Activated T-cell treated with anti-CD3 and anti-CD28 coated beads, Interleukin-2, amount 50 U/mL, for 72 hours (primary cell): ENCODE measurements at places on chromosomes 7 and 10. TPM values are rescaled to one million over a fixed set of nuclear protein-coding genes. Genes with fewer than 3 reads are reported as not detected.

FAM25C gene
- not detected for total RNA-seq

DNA sequence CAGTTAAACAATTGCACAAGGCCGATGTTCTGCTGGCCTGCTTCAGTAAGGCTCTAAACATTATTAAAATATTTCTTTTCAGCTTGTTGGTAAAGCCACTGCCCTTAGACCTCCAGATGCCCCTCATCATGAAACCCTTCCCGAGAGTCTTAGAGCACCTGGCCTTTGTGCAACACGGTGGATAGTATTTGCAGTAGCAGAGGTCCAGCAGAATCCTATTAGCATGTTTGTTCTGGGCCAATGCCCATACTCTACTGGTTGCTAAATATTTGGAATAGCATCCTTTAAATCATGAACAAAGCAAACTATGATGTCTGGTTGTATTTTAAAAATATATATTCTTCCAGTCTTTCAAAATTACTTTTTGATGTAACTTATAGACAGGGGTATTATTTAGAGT, 584.6 kb downstream of the CNTNAP2 start:
- H3K4me3 ChIP-seq: no peak overlapping the region
- no peaks in the 10 kb centered on the region for H3K36me3 ChIP-seq
- DNase-seq: no peak
- no peaks in the 10 kb centered on the region for H3K4me1 ChIP-seq
- H3K27ac ChIP-seq: no peak overlapping the region

ELN gene
- not detected for total RNA-seq

ZRANB1 gene
- 16.0 TPM for total RNA-seq

USP6NL gene
- total RNA-seq: 2.3 TPM

- no peak for DNase-seq
- H3K27ac ChIP-seq: no peak overlapping the region
- no peak overlapping the region for H3K4me3 ChIP-seq
Observed at GRCh38 chr7:47771336-47771989, 176.8 kb downstream of the PKD1L1 start.

DNA sequence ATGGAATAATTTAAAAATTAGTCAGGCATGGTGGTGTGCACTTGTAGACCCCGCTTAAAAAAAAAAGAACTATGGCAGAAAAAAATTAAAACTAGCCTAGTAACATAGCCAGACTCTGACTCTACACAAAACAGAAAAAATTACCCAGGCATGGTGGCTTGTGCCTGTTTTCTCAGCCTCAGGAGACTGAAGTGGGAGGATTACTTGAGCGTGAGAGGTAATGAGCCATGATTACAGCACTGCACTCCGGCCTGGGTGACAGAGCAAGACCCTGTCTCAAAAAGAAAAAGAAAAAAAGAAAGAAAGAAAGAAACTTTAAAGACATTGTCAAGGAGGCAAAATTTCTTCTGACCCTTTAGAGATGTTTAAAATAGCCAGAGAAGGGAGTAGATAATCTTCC, 109.0 kb upstream of the TMEM106B start:
- DNase-seq: no peak
- H3K27me3 ChIP-seq: peaks cover 2% of the 10 kb centered on the region
- H3K36me3 ChIP-seq: no peaks in the 10 kb centered on the region
- H3K27ac ChIP-seq: no peak overlapping the region
- H3K4me3 ChIP-seq: no peak overlapping the region

CABCOCO1 gene
- not detected for total RNA-seq

DNA sequence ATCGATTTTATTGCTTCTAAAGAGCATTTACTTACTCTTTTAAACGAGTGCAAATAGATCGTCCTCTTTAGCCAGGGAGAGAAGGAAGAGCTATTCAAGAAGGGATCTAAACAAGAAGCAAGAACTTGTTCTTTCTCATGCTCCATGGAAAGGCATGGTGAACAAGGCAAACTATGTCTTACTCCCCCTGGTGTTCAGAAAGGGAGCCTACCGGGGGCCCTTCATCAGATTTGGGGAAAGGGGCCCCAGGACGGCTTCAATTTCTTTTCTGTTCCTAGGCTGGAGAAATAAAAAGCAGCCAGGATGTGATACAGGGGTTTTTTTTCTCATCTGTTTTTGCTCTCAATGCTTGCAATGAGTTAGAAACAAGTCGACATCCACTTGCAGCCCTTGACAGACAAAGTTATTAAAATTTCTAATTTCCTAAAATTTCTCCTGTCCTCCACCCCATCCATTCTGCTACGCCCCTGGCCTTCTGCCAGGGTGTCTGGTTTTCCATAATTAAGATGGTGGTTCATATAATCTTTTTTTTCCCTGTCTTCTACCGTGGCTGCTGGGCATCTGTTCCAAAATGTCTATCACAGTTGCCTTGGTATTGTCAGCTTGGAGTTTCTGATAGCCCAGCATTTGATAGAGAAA, 214.4 kb downstream of the CREB5 start:
- no peaks in the 10 kb centered on the region for H3K4me1 ChIP-seq
- peak; percentile 10 for DNase-seq
- H3K27ac ChIP-seq: no peak overlapping the region

DNA sequence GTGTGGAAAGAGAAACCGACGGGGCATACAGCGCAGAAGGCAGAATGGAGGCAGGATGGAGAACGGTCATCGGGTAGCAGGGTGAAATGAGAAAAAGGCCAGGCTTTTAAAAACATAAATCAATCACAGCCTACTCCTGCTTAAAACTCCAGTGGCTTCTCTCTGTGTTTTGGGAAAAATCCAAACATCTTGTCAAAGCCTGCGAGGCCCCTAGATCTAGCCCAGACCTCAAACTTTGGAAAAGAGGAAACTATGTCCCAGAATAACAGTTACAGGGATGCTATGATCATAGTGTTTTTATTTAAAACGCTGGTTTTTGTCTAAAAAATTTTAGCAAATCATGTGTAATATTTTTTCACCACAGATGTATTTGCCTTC, 41.1 kb downstream of the PPP1R3C start:
- peaks cover 51% of the 10 kb centered on the region for H3K27me3 ChIP-seq
- H3K27ac ChIP-seq: no peak overlapping the region
- H3K4me1 ChIP-seq: peaks cover 4% of the 10 kb centered on the region
- no peak for DNase-seq

- no peaks in the 10 kb centered on the region for H3K36me3 ChIP-seq
- no peak overlapping the region for H3K27ac ChIP-seq
- DNase-seq: no peak
- H3K4me1 ChIP-seq: no peaks in the 10 kb centered on the region
Observed at GRCh38 chr7:14432924-14433323, 443.5 kb upstream of the ETV1 start.

AFAP1L2 gene
- 1.8 TPM for total RNA-seq

GRCh38 chr10:128431083-128431482, 304.9 kb upstream of the MKI67 start:
- no peak overlapping the region for H3K4me3 ChIP-seq
- no peaks in the 10 kb centered on the region for H3K36me3 ChIP-seq
- DNase-seq: no peak
- no peaks in the 10 kb centered on the region for H3K4me1 ChIP-seq
- no peak overlapping the region for H3K27ac ChIP-seq

EPO gene
- not detected for total RNA-seq

DNA sequence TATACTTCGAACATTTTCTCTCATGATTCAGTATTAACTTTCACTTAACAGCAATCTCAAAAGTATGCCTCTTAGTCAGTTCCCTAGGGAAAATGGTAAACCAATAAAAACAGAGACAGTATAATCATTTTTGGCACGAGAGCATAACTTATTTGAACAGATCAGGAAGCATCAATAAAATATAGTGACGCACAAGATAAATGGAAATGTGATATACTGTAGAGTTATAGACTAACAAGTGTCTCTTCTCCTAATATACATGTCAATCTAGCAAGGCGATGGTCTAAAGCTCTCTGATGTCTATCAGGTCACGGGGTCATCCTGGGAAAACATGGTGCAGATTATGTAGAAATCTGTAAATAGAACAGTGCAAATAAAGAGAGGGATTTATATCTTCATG, 131.6 kb downstream of the HGF start:
- no peaks in the 10 kb centered on the region for H3K27me3 ChIP-seq
- H3K4me3 ChIP-seq: no peak overlapping the region
- H3K36me3 ChIP-seq: no peaks in the 10 kb centered on the region
- no peak overlapping the region for H3K27ac ChIP-seq

- peaks cover 17% of the 10 kb centered on the region for H3K4me1 ChIP-seq
- no peak for DNase-seq
- peaks cover 18% of the 10 kb centered on the region for H3K27me3 ChIP-seq
- no peaks in the 10 kb centered on the region for H3K36me3 ChIP-seq
- H3K27ac ChIP-seq: no peak overlapping the region
- H3K4me3 ChIP-seq: no peak overlapping the region
Observed at GRCh38 chr10:28400681-28401080, 97.8 kb upstream of the MPP7 start.

DNA sequence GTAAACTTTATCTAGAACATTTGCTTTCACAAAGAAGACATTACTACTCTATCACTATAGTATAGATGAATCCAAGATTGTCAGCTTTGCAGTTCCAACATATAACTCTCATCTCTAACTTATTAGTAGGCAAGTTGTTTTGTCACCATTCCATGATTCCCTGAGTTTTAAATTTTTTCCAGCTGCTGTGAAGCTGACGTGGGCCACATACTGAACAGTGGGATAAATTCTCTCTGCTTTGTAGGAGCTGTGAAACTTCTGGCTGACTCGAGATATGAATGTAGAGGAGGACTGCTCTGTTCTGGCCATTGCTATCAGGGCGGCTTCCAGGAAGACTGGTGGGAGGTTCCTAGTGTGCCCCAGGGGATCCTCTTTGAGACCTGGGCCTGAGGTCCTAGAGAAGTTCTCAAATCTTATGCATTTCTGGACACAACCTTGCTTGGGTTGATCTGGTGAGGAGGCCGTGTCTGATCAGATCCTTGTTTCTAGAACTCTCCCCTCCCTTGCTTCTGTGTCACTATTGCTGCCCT, 58.0 kb downstream of the LSMEM1 start:
- H3K27me3 ChIP-seq: peaks cover 40% of the 10 kb centered on the region
- no peak overlapping the region for H3K4me3 ChIP-seq
- H3K4me1 ChIP-seq: no peaks in the 10 kb centered on the region
- DNase-seq: no peak
- H3K36me3 ChIP-seq: no peaks in the 10 kb centered on the region

DNA sequence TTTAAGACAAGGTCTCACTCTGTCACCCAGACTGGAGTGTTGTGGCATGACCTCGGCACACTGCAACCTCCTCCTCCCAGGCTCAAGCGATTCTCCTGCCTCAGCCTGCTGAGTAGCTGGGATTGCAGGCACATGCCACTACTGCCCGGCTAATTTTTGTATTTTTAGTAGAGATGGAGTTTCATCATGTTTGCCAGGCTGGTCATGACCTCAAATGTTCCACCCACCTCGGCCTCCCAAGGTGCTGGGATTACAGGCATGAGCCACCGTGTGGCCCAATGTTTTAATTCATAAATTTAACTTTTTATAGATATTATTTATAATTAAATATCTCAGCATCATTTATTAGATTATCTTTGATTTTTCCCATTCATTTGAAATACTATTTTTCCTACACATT, 658.0 kb upstream of the NRG3 start:
- H3K4me3 ChIP-seq: no peak overlapping the region
- no peak overlapping the region for H3K27ac ChIP-seq
- no peaks in the 10 kb centered on the region for H3K4me1 ChIP-seq
- no peaks in the 10 kb centered on the region for H3K36me3 ChIP-seq

CRHR2 gene
- total RNA-seq: not detected
